ENCODE measurements at places on chromosomes 12 and 14. TPM values are rescaled to one million over a fixed set of nuclear protein-coding genes. Genes with fewer than 3 reads are reported as not detected.

Gene FOXG1
- total RNA-seq, result 5.5 TPM

Gene NPFF
- 1.2 TPM for total RNA-seq

Gene MYG1
- 106 TPM for total RNA-seq

Gene KRT6B
- not detected for total RNA-seq

Gene RPS6KL1
- total RNA-seq, result 22.9 TPM

Gene TMTC1
- total RNA-seq, result 13.6 TPM

Gene B4GALNT3
- 16.7 TPM for total RNA-seq

Gene ENDOU
- 0.16 TPM for total RNA-seq

Gene ACSM4
- 2.5 TPM for total RNA-seq

Gene FAM90A1
- total RNA-seq, result 1.8 TPM

Gene GPR84
- not detected for total RNA-seq

Gene SRRM4
- 0.79 TPM for total RNA-seq

Gene ADGRD1
- 43.2 TPM for total RNA-seq

Gene PAWR
- total RNA-seq, result 59.2 TPM

Gene IKZF4
- total RNA-seq, result 10.7 TPM

Gene PTGER2
- total RNA-seq, result 4.0 TPM

Gene IL23A
- 8.4 TPM for total RNA-seq

Gene PTHLH
- 0.50 TPM for total RNA-seq

Gene TMEM132D
- total RNA-seq, result 0.47 TPM

Gene OR6C2
- not detected for total RNA-seq

Gene BDKRB1
- total RNA-seq, result 3.3 TPM

Gene FBLN5
- 88.1 TPM for total RNA-seq

Gene LMNTD1
- total RNA-seq, result 10.8 TPM

Gene RNF34
- total RNA-seq, result 96.6 TPM

Gene RCOR1
- 33.9 TPM for total RNA-seq

Gene KLRG1
- total RNA-seq, result 4.6 TPM

Gene TSPAN31
- total RNA-seq, result 33.0 TPM

Gene SIX1
- 9.0 TPM for total RNA-seq

Gene KIF26A
- 21.2 TPM for total RNA-seq

Gene INSM2
- total RNA-seq, result 2.3 TPM

Gene MED13L
- total RNA-seq, result 173 TPM

Gene ACRBP
- 172 TPM for total RNA-seq

Gene SYNDIG1L
- total RNA-seq, result 0.25 TPM

Gene PLA2G1B
- 0.94 TPM for total RNA-seq

Gene AKAP6
- total RNA-seq, result 30.9 TPM

Gene SMCO2
- total RNA-seq, result 4.6 TPM

Gene PLEKHA5
- total RNA-seq, result 34.8 TPM

Gene GPX2
- total RNA-seq, result 0.99 TPM

Gene RNASE2
- total RNA-seq, result not detected

Gene SLC10A1
- not detected for total RNA-seq

Gene BIN2
- total RNA-seq, result 13.4 TPM

Gene ALG10B
- 9.4 TPM for total RNA-seq

Gene KLHL33
- 1.6 TPM for total RNA-seq

Gene KRT85
- total RNA-seq, result 0.74 TPM

Gene IQSEC3
- total RNA-seq, result 3.9 TPM

Gene RASAL1
- total RNA-seq, result 20.1 TPM

Gene ATF1
- 17.1 TPM for total RNA-seq

Gene OR4E2
- total RNA-seq, result not detected

Gene CLEC7A
- 1.9 TPM for total RNA-seq

Gene FLRT2
- total RNA-seq, result 134 TPM

Gene AQP6
- total RNA-seq, result 2.2 TPM

Gene GARIN6
- 53.2 TPM for total RNA-seq
